ENCODE measurements at places on chromosomes 7 and 10.
A peak's percentile ranks its signal among the peaks of the same experiment; 100 is the strongest.

GRCh38 chr7:36784991-36785940, 61.0 kb upstream of the AOAH start:
- peak; percentile 57 for DNase-seq

DNA sequence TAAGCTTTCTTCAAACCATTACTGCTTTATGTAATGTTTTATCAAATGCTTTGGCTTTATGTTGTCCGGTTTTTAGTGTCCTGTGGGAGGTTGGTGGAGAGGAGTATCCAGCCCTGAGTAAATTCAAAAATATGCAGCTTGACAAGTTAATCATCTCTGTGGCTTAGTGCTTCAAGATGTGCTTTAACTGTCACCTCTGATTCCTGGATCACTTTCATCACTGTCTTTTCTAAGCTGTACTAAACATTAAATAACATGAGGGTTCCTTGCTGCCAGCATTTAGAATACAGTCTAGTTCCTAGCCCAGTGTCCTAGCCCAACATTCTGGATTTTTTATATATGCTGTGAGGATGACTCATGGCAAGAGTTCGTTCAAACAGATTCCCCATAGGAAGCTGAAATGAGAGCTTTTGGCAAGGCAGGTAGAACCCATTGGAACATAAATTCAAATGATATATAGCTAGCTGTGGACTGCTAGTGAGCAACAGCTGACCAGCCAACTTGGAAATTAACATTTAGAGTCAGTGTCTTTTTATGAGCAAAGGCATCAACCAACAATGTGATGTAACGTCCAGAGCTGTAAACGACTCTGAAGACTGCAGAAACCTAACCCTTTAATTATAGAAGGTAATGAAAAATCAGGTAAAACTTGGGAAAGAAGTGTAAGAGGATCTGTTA, 80.6 kb upstream of the OIT3 start:
- DNase-seq, result no peak

DNA sequence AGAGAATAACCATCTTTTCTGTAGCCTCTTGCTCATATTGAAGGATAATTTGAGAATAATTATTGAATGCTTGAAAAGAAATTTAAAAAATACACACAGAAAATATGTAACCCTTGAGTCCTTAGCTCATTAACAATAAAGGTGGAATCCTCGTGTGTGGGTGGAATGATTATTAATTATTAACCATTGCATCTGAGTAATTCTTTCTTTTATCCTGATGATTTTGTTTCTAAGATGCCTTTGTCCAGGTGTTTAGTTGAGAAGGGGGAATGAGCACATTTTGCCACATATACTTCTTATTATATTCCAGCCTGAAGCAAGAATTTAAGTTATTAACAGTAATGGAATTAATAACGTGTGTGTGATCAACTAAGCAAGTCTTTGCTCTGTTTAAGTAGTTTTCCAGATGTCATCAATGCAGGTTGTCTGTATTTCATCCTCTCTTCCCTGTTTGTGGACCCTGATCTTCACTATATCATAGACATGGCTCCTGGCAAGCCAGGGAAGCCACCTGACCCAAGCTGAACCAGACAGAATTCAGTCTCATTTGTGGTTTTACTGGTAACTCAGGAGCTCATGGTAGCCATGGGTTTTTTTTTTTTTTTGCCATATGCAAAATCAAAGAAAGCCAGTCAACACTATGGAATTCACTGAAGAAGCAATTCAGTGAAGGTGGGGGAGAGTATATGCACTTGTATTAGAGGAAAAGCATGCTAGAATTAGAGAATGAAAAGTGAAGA, 144.3 kb downstream of the KIF20B start:
- DNase-seq, result no peak

- no peak for DNase-seq
These were observed 194.8 kb downstream of the CFTR start for GRCh38 chr7:117674617-117675016.

GRCh38 chr7:66418537-66418936, 210.1 kb upstream of the KCTD7 start:
- DNase-seq, result no peak

- peak; percentile 16 for DNase-seq
These were observed 26.5 kb downstream of the LMTK2 start for GRCh38 chr7:98133181-98133580.

GRCh38 chr7:104794154-104794553, 219.9 kb upstream of the KMT2E start:
- no peak for DNase-seq

DNA sequence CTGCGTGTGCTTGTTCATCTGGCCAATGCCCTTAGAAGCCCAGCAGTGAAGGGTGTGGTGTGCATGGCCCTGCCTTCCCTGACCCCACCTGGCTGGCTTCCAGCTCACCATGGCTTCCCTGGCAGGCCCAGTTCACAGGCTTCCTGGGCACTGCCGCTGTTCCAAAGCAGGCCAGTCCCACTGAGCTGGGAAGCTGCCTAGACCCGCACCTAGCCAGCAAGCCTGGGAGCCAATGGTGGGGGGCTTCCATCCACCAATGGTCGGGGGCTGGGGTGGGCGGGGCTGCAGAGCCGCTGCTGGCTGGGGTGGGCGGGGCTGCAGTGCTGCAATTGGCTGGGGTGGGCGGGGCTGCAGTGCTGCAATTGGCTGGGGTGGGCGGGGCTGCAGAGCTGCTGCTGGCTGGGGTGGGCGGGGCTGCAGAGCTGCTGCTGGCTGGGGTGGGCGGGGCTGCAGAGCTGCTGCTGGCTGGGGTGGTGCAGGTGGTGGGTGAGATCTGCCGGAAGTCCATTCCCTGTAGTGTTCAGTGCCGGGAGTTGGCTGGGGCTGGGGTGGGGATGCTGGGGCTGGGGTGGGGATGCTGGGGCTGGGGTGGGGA, 12.4 kb downstream of the CALY start:
- peak; percentile 67 for DNase-seq

DNA sequence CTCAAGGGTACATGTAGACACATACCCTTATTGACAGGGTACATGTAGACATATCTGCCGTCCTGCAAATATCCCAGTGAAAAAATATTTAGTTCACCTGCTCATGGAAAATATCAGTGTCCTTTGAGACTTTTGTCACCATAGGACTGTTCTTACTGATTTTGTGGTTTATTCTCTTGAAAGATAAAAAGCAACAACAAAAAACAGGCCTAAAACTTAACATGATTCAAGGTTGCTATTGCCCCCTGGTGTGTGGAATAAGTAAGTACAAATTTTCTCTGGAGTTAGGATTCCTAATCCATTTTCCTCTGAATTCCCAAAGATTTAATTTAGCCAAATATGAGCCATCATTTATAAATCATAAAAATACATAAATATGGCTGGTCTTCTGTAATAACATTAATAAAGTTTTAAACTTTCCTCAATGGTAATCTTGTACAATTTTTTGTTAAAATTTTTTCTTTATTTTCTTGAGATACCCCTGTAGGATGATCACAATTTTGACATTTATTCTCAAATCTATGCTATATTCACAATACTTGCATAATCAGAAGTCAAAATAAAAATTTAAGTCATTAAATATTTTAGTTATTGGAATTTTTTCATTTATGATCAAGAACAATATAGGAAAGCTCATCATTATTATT, 741.4 kb upstream of the POT1 start:
- no peak for DNase-seq

DNA sequence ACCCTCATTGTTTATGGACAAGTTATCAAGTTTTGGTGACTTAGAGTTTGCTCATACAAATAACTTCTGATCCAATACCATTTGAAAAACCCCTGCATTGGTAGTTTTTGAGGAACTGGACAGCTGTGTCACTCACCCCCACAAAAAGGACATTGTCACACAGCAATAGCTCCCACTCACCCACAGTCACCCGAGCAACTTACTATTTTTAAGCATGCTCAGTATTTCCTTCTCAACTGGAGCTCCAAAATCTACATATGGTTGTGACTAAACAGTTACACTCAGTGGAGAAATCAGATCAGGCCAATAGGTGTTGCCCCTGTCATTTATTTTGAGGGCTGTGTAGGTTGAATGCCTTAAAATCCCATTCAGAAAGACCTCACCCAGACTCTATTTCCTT, 165.2 kb upstream of the AUTS2 start:
- DNase-seq, result no peak

GRCh38 chr7:4631380-4632179, 50.5 kb upstream of the FOXK1 start:
- no peak for DNase-seq

DNA sequence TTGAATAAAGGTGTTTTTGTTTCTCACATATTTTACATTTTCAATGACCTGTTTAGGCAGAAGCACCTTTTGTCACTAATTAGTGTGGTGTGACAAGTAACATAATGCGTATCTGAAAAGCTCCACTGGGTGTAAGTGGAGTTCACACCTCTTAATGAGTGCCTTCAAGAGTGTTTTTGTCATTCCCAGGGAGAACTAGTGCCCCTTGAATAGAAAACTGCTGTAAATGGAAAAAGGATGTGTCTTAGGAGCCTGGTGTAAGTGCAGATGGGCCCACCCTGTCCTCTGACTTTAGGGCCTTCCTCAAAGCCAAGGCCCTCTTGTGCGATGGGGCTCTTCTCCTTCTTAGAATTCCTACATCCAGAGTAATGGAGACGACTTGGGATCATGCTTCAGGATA, 170.0 kb downstream of the MGMT start:
- DNase-seq, result no peak

- DNase-seq, result no peak
These were observed 71.8 kb upstream of the VWDE start for GRCh38 chr7:12475362-12476063.
